ENCODE measurements at places on chromosomes 12 and 14. TPM values are rescaled to one million over a fixed set of nuclear protein-coding genes. Genes with fewer than 3 reads are reported as not detected.

Gene C12orf56
- under 0.01 TPM for total RNA-seq

Gene AKT1
- total RNA-seq: 220 TPM

Gene TAS2R42
- total RNA-seq: not detected

Gene C12orf50
- not detected for total RNA-seq

Gene AMDHD1
- not detected for total RNA-seq

Gene A2M
- total RNA-seq: 31.1 TPM

Gene C3AR1
- total RNA-seq: 0.28 TPM

Gene SLC7A8
- 0.63 TPM for total RNA-seq

Gene ENDOU
- not detected for total RNA-seq

Gene DIO3
- total RNA-seq: not detected

Gene LIMA1
- 50.3 TPM for total RNA-seq

Gene LRP1-AS
- not detected for total RNA-seq

Gene SINHCAF
- total RNA-seq: 55.7 TPM

Gene RAD52
- total RNA-seq: 13.5 TPM

Gene GMPR2
- 76.5 TPM for total RNA-seq

Gene PTPN21
- total RNA-seq: 10.5 TPM

Gene ATP5F1B
- total RNA-seq: 680 TPM

Gene B4GALNT3
- total RNA-seq: not detected

Gene LRRK2
- 2.0 TPM for total RNA-seq

Gene BDKRB2
- total RNA-seq: under 0.01 TPM

Gene GLI1
- total RNA-seq: 0.45 TPM

Measured in endothelial cell of coronary artery (primary cell).